Stimulated activated effector memory CD8-positive, alpha-beta T cell treated with anti-CD3 and anti-CD28 coated beads, Interleukin-12 subunit alpha, Interleukin-12 subunit beta, amount 100 ng/mL, for 72 hours (primary cell): ENCODE measurements at places on chromosomes 1 and 21.

GRCh38 chr1:43783096-43783670 lies 75.8 kb downstream of the ST3GAL3 start:
- no peak for DNase-seq

DNA sequence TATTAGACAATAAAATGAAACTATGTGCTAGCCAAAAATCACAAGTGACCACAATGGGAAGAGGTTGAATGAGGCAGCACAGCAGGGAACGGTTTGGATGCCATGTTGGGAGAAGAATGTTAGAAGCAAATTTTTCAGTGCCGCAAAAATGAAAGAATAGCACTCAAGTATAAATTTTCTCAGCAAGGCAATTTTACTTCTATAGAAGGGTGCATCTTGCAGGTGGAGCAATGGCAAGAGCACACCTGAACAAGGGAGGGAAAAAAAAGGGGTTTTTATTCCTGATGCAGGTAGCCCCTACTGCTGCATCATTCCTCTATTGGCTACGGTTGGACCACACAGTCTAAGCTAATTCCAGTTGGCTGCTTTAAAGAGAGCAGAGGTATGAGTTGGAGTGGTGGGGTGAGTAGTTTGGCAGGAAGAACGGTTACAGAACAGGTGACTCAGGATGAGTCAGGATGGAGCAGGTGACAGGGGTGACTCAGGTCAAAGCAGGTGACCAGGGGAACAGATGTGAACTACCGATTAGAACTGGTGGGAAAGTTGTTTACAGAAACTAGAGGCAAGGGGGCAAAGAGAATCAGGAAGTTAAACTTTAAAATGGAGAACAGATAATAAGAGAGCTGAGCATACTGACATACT lies 301.1 kb upstream of the NRIP1 start:
- DNase-seq, result no peak

DNA sequence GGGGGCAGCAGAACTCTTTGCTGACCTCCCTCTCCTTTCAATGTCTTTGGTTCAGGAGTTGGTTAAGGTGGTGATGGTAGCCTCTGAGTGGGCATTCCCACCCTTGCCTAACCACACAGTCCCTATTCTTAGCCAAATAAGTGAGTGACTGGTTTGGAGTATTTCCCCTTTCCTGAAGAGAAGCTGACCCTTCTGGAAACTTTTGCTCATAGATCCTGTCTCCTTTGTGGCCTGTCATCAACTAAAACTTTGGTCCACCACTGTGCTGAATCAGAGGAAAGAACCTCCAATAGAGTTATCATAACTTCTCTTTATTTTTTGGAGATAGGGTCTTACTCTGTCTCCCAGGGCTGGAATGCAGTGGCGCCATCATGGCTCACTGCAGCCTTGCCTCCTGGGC lies 31.1 kb downstream of the C1orf21 start:
- DNase-seq, result no peak

DNA sequence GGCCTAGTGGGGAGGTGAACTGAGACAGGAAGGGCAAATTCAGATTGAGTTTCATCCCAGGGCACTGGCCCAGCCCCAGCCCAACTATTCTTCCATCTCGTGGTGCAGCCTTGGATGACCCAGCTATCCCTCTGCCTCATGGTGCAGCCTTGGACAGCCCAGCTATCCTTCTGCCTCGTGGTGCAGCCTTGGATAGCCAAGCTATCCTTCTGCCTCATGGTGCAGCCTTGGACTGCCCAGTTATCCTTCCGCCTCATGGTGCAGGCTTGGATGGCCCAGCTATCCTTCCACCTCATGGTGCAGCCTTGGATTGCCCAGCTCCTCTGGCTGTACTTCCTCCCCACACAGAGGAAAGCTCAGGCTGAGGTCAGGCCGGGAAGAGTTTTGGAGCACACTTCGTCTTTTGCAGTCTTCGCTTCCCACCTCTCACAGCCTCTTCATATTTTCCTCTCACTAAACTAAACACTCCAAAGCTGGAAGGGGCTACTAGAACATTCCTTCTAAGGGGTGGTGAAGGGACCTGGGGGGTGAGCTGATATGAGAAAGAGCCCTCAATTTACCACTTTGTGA lies 69.8 kb upstream of the TTC34 start:
- DNase-seq, result no peak

GRCh38 chr1:51729156-51729823 lies 112.4 kb downstream of the OSBPL9 start:
- DNase-seq, result peak; percentile 97

- DNase-seq, result peak; percentile 91
These were observed 1.1 kb downstream of the TAGLN2 start for GRCh38 chr1:159924025-159924790.

- no peak for DNase-seq
These were observed 3.0 kb downstream of the TSPAN2 start for GRCh38 chr1:115086176-115086830.

GRCh38 chr1:219900882-219901281 lies 27.5 kb downstream of the SLC30A10 start:
- no peak for DNase-seq

- DNase-seq, result no peak
These were observed 574.7 kb upstream of the ZP4 start for GRCh38 chr1:238465449-238465848.

- no peak for DNase-seq
These were observed at the start of gene EPHB2 for GRCh38 chr1:22710701-22711049. Gene EPHB2 (plus strand): TSS chr1:22710839. CDS start chr1:22710983, 144 bp downstream.

DNA sequence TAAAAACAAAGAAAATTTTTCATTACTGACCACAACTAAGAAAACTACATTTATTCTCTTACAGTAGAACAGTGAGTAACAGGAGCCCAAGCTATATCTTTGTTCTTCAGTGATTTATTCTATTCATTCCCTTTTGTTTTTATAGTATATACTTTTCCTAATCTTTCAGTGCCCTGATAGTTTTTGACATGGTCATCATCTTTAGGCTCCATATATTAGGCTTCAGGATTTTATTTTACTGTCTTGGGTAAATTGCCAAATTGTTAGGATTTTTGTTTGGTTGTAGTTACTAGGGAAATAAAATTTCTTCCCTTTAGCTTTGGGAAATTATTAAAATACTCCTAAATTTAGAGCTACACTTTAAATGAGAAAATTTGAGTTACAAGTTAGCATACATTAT lies 10.3 kb downstream of the FBXO28 start:
- no peak for DNase-seq

DNA sequence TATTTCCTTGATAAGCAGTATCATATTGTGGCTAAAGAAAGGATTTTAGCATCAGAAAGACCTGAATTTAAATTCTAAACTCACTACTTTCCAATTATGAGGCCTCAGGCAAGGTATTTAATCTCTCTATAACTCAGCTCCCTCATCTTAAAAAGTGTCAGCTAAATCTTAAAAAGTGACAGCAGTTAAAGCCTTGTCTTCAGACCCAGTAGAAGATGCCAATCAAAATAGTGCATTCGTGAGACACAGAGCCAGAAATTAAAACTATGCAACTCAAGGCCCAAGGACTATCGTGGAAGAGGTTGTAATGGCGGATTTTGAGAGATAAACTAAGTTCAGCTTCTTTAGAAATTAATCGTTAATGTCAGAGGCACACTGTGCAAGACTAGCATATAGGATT lies 677.5 kb upstream of the BRINP3 start:
- no peak for DNase-seq

GRCh38 chr1:17232759-17233661 lies 15.9 kb upstream of the PADI3 start:
- DNase-seq, result no peak

DNA sequence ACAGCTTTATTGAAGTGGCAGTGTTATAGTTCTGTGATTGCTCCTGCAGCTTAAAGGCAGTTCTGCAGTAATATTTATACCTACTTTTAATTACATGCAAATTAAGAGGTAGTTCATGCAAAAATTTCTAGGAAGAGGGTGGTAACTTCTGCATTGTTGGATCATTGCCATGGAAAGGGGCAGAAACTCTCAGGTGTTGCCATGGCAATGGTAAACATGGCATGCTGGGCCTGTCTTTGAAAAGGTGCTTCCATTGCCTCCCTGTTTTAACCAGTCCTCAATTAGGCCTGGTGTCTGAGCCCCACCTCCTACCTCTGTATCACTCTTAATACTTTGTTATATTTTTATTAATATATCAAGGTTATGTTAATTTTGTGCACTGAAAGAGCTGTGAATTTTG lies 104.7 kb downstream of the DISC1 start:
- DNase-seq, result no peak
